ENCODE measurements at places on chromosomes 6 and 20.

DNA sequence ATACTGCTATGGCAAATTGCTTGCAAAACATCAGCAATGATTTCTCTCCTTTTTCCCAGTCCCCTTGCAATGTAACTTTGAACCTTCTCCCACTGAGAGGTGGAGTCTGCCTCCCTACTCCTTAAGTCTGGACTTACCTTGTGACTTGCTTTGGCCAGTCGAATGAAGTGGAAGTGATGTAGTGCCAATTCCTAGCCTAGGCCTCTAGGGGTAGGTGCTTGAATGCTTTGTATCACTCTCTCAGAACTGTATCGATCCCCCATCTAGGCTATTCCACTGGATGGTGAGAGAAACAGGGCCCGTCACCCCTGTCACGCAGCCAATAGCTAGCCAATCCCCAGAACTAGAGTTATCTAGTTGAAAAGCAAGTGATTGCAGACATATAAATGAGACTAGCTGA lies 238.6 kb downstream of the BTBD3 start:
- DNase-seq: no peak

DNA sequence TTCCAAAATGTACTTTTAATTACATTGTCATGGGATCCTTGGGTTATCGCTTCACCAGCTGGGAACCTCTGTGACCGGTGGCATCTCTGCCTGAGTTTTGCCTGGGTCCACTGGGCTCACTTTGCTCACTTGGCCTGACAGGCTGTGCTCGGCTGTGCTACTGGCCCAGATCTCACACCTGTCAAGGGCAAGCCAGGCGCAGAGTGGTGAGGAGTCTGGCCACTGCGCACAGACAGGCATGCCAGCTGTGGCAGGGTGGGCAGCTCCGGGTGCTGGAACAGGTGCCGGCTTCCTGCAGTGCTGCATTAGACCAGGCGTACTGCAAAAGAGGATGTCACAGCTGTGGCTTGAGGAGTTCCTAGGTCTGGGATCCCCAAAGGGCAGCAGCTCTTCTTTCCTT lies 489.8 kb downstream of the TENT5A start:
- DNase-seq: no peak

DNA sequence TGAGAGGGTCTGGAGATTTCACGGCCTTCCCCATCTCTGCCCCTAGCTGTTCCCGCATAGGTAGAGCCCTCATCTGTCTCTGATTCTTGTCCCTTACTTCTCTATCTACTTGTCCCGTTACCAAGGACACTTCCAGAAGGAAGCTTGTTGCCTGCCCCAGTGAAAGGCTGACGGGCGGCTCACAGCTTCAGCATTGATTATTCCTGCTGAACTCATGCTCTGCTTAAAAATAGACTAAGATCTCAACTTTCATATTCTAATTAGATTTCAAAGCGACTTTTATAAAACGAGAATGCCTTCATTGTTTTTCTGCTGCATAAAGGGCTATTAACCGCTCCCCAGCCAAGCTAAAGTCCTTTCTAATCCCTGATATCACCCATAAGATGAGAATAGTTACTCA lies 31.1 kb upstream of the MAFB start:
- no peak for DNase-seq

DNA sequence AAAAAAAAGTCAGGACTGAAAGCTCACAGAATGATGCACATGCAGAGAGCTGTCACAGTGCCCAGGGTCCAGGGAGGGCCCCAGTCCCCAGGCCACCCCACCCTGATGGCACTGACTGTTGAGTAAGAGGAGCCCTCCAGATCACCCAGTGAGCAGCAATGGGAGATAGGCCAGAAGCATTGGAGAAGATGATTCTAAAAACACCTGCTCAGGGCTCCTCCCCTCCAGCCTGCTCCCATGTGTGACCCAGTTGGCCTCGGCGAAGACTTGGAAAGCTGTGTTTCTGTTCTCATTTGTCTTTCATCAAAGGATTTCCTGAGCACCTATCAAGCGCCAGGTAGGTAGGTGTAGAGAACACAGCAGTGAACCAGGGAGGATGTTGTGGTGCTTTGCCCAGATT lies 43.9 kb upstream of the DSN1 start:
- no peak for DNase-seq

DNA sequence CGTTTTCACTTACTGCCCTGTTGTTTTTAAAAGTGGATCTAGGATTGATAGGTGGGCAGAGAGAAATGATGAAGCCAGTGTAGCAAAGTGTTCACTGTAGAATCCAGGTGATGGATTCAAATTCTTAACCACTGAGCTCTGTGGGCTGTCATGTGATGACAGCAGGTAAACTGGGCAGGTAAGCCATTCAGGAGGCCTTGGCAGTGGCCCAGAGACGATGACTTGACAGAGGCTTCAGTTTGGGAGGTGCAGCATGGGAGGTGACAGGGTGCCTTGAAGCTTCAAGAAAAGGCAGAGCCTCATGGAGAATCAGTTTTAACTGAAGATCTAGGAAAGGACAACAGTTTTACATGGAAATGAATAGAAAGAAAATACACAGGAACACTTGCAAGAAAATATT lies 2.0 kb downstream of the NAA20 start:
- no peak for DNase-seq

- no peak for DNase-seq
These were observed 61.5 kb downstream of the RREB1 start for GRCh38 chr6:7169296-7169721.

- DNase-seq: peak; percentile 21
These were observed at the start of gene CARMIL1 for GRCh38 chr6:25278914-25279747. Gene CARMIL1, plus strand, starts transcription at chr6:25279374. Its CDS starts 422 bp downstream, at chr6:25279796.

- no peak for DNase-seq
These were observed 7.3 kb downstream of the MTCH1 start for GRCh38 chr6:36978421-36979346.

GRCh38 chr20:10653599-10654249 lies 20.1 kb downstream of the JAG1 start:
- no peak for DNase-seq

GRCh38 chr6:168554472-168554871 lies 113.5 kb downstream of the SMOC2 start:
- DNase-seq: no peak

GRCh38 chr6:90028066-90028778 lies 134.0 kb downstream of the GJA10 start:
- DNase-seq: no peak
